ENCODE measurements at places on chromosomes 1 and 21. TPM values are rescaled to one million over a fixed set of nuclear protein-coding genes. Genes with fewer than 3 reads are reported as not detected.

Gene MYCL
- 0.72 TPM for total RNA-seq

Gene TARS2
- 10.9 TPM for total RNA-seq

Gene INKA2
- 2.2 TPM for total RNA-seq

Gene L1TD1
- not detected for total RNA-seq

Gene PTCH2
- under 0.01 TPM for total RNA-seq

Gene RIPPLY3
- total RNA-seq, result not detected

Gene FCRLA
- 0.36 TPM for total RNA-seq

Gene SPSB1
- 16.7 TPM for total RNA-seq

Gene CLCA1
- total RNA-seq, result not detected

Gene AK5
- total RNA-seq, result 54.7 TPM

DNA sequence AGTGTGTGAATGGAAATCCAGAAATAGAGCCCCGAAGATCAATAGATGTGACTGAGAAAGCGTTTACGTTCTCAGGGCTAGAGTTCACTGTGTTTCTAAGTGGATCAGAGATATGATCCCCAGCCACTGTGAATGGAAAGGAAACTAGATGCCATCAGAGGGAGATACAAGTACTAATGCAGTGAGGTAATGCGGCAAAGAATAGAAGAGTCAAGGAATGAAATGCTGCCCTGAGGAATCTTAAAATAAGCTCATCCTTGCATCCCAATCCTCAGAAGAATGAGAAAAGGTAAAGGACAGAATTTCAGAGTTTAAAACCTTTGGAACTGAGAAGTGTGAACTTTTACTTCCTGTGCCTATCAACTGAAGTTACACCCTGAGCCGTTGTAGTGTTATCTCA lies 165.5 kb upstream of the ESRRG start:
- peak; percentile 12 for DNase-seq

- no peak for DNase-seq
Observed at GRCh38 chr21:15797577-15798363, 68.0 kb downstream of the USP25 start.

DNA sequence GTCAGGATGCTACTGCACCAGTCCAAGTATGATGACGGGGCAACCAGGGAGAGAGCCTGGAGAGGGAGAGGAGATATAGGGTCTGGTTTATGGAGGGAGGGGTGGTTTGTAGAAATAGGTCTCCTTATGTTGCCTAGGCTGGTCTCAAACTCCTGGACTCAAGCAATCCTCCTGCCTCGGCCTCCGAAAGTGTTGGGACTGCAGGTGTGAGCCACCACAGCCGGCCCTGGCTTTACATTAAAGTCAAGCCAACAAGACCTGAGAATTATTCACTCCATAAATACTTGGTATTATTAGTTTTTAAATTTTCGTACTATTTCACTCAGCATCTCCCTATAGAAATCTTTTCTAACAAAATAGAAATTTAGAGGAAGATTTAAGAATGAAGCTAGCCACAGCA lies 86.8 kb downstream of the MATN1 start:
- DNase-seq, result no peak

GRCh38 chr1:198903621-198904020 lies 264.8 kb downstream of the PTPRC start:
- DNase-seq, result no peak

DNA sequence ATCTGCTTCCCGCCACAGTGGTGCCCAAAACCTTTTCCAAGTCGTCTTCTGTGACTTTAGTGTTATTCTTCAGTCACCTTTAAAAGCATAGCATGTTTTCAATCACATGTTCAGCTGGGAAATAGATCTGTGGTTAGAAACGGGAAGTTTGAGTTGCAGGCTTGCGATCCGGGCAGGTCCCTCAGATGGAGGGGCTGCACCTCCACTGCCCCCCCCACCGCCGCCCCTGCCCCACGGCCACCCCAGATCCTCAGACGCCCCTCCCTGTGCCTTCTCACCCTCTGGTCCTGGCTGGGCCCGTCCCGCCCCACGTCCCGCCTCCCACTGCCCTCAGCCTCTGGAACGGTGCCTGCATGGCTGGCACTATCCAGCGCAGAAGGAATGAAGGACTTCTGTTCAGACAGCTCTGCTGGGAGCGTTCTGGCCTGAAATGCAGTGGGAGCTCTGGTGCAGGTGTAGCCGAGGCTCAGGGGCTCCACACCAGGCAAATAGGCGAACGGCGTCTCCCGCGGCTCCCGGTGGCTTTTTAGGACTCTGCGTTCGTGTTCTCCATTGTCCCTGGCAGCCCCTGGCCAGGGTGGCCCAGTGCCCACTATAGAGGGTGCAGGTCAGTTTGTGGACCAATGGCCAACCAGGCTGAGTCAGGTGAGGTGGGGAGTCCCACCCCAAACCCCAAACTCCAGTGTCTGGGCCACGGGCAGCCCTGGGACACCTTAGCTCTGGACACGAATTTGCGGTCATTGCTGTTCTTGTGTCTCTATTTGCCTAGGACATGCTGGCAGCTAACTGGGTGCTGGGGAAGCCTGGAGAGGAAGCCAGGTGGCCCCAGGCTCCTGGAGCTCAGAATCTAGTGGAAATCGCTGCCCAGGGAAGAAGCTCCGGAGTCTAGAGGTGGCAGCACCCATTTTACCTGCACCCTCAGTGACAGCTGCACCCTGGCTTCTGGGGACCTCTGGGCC lies 67.1 kb downstream of the FAAP20 start:
- DNase-seq, result no peak

DNA sequence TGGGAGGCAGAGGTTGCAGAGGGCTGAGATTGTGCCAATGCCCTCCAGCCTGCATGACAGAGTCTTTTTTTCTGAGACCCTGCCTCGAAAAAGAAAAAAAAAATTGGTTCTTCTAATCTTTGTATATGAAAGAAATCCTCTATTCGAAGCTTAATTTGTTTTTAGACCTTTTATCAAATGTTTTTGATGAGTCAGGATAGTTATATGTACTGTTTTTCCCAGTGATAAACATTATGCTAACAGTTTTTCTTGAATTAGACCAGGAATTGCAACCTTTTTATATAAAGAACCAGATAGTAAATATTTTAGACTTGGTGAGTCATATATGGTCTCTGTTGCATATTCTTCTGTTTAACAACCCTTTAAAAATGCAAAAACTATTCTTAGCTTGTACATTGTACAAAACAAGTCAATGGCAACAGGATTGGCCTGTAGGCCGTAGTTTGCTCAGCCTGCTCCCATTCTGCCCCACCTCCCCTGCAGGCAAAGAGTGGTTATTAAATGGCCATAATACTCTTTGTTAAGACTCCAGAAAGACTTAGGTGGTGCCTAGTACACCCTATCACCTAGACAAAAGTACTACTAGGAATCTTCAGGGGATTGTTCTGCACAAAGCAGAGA lies 45.2 kb downstream of the LYST start:
- DNase-seq, result peak; percentile 90

GRCh38 chr1:25733271-25733670 lies 66.7 kb upstream of the SELENON start:
- DNase-seq, result no peak

- no peak for DNase-seq
Observed at GRCh38 chr1:79667848-79668696, 661.5 kb upstream of the ADGRL4 start.

DNA sequence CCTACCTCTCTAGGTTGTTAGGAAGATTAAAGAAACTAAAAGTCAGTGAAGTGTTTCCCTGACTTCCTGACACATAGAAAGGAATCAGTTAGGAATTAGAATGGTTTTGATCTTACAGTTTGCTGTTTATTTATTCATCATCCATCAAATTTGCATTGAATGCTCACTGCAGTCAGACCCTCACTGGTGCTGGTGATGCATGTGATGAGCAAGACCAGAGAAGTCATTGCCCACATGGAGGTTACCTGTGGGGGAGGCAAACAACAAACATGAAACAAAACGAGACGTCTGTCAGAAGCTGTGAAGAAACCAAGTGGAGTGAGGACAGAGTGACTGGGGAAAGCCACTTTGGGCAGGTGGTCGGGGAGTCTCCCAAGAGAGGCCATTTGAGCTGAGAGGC lies 6.4 kb downstream of the CTPS1 start:
- DNase-seq, result no peak

DNA sequence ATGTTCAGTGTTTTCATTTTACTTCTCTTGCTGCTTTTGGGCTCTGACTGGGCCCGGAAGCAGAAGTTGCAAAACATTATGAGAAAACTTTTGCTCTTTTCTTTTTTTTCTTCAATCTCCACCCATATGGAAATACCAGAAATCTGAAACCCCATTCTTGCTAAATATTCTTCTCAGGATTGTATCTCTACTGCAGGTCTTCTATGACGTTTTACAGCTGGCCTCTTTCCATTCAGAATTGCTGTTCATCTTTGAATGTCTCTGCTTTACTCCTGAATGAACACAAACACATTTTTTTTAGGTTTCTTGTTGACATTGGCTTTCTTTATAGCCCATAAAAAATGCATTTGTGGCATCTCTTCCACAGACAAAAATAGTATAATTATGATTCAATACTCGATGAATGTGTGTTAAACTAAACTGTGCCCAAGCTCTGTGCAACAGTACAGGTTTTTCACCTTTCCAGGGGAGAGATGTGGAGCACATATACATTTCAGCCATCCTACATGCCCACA lies 18.8 kb downstream of the PTPRC start:
- peak; percentile 98 for DNase-seq

GRCh38 chr21:36120304-36120888 lies 14.5 kb upstream of the CBR3 start:
- peak; percentile 8 for DNase-seq

GRCh38 chr1:54361342-54361741 lies 44.9 kb downstream of the SSBP3 start:
- no peak for DNase-seq

DNA sequence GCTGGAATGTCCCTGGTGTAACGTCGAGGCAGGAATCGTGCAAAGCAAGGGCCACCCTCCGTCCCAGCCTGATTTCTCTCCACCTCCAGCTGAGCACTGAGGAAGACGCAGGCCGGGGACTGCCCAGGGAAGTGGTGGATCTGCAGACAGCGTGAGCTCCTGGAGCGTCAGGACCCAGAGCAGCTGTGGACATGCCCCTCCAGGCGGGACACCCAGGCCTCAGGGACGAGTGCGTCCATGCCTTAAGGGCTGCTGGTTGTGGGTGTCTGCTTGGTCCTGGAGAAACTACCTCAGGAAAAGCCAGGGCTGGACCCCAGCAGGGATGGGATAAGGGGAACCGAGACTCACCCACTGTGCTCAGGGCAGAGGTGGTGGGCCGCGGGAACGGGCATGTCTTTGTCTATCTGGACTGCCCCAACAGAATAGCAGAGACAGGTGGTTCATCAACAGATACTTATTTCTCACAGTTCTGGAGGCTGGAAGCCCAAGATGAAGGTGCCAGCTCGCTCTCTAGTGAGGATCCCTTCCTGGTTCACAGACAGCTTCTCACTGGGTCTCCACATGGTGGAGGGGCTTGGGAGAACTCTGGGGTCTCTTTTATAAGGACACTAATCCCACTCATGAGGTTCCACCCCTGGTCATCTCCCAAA lies 5.8 kb upstream of the MMEL1 start:
- DNase-seq, result no peak

DNA sequence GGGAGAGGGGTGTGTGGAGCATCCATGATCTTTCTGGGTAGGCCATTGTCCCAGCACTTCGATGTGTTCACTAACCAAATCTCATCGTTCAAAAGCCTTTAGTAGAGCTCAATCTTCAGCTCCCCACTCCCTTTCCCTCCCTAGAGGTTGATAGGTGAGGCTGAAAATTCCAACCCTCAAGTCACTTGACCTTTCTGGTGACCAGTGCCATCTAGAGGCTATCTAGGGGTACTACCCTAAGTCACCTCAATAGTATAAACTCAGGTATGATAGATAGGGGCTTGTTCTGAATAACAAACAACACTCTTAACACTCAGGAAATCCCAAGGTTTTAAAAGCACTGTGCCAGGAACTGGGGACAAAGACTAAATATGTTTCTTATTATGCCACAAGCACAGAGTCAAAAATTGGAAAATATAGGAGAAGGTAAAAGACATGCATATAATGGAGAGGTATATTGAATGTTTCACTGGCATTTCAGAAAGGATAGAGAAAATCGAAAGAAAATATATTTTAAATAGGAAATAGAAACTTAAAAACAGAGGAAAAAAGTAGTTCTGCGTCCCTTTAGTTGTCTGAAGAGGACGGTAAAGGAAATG lies 42.9 kb upstream of the CD53 start:
- DNase-seq, result peak; percentile 17

- DNase-seq, result no peak
Observed at GRCh38 chr21:29829564-29830275, 110.1 kb downstream of the GRIK1 start.

DNA sequence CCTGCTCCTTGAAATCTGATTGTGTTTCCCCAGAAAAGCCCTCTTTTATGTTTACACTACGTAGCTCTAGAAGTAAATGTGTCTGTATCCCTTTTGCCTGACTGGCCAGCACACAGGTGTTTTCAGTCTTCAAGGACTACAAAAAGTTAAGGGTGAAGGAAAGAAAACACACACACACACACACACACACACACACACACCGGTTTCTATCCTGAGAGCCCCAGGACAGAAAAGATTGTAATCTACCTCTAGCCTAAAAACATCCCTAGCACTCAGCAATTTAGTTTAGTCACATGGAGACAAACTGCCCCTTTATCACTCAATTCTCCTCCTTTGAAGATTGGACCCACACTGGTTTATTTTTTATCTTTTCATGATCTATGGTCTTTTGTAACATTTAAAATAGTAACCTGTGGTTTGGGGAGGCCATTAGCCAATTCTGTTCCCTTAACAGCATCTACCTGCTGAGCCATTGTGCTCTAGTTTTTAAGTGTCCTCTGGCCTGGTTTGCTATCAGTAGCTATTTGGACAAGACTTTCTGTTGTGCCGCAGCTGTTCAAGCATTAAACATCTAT lies 15.8 kb upstream of the TRIM45 start:
- no peak for DNase-seq

GRCh38 chr1:32874860-32875752 lies 4.4 kb upstream of the FNDC5 start:
- no peak for DNase-seq

- DNase-seq, result no peak
Observed at GRCh38 chr21:30164796-30165195, 1.8 kb downstream of the CLDN17 start.

DNA sequence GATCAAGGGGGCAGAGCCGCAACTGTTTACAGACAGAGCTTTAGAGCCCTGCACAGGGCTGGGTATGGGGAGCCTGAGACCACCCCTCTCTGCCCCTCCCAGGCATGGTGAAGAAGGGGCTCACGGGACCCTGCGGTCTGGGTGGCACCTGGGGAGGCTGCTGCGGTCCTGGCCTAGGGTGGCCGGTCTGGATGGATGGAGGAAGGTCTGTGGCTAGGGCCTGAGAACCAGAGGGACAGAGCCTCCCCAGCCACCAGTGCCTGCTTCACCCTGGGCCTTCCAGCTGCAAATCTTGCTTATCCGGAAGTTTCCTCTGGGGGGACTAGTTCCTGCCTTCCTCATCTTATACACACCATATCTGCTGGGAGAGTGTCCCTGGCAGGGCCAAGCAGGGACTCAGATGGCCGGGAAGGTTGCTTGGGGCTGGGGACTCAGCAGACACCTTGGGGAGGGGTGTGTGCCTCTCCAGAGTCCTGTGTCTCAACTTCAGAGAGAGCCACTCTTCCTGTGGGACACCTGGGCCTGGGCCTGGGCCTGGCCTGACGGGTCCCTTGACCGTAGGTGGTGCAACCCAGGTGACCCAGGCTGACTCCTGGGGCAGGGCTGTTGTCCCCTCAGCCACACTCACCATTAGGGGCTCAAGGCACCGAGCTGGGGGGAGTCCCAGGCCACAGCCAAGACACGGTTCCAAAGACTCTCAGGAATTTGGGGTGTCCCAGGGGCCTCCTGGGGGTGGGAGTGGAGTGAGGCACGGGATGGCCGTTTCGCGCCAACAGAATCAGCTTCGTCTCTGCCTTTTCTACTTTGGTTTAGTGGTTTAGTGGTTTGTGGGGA lies 52.0 kb upstream of the ACTRT2 start:
- DNase-seq, result no peak

- no peak for DNase-seq
Observed at GRCh38 chr1:174194461-174194860, 35.1 kb downstream of the RABGAP1L start.

- no peak for DNase-seq
Observed at GRCh38 chr1:170806961-170807360, 128.4 kb upstream of the MROH9 start.
